ENCODE measurements at places on chromosomes 7 and 10. TPM values are rescaled to one million over a fixed set of nuclear protein-coding genes. Genes with fewer than 3 reads are reported as not detected.

- peak; percentile 54 for DNase-seq
Observed at GRCh38 chr10:132397036-132397541, at the start of gene PWWP2B. Gene PWWP2B (plus strand): TSS chr10:132397200. CDS start chr10:132397227, 27 bp downstream.

DNA sequence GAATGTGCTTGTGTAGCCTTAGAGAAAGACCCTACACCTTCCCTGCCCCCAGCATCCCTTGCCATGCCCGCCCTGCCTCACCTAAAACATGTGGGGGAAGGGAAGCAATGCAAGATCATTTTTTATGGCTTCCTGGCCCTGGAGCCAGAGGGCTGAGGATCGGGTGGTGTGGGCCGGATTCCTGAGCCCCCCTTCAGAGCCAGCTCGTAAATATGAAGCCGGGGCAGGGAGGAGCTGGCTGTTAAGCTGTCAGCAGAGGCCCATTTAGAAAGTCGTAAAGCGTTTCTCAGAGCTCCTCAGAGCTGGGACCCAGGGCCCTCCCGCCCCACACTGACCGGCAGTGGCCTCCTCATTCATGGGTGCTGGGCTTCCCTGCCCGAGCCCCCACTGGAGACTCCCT, 23.9 kb downstream of the UNC5B start:
- DNase-seq, result no peak

DNA sequence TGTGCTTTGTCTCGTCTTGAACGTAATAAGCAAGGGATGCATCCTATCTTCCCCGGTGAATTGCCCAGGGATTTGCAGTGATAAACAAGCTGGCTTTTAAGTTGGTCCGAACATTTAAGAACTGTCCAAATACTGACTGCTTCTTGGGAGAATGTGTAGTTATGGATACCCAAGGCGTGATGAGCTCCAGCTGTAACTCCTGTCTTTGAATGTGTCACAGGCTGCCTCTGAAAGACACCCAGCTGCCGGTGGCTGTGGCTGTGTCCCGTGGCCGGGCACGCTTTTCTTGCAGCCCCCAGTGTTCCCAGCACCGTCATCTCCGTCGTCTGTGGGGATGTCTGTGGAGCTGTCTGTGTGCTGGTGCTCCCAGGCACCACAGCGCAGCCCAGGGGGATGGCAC, 118.1 kb downstream of the GLRX3 start:
- DNase-seq, result peak; percentile 8

- no peak for DNase-seq
Observed at GRCh38 chr7:42156291-42156865, 80.6 kb downstream of the GLI3 start.

GRCh38 chr7:35003679-35004303, 33.5 kb downstream of the DPY19L1 start:
- DNase-seq, result no peak

DNA sequence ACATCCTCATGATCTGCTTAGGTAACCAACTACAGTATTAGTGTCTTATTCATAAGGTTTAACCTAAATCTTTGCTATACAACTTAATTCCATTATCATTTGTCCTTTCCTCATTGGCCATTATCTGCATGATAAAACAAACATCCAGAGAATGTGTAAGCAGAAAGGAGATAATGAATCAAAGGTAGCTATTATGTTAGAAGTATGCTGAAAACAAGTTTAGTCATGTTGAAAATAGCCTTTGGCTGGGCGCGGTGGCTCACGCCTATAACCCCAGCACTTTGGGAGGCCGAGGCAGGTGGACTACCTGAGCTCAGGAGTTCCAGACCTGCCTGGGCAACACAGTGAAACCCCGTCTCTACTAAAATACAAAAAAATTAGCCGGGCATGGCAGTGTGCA, 78.2 kb downstream of the NT5C2 start:
- no peak for DNase-seq

DNA sequence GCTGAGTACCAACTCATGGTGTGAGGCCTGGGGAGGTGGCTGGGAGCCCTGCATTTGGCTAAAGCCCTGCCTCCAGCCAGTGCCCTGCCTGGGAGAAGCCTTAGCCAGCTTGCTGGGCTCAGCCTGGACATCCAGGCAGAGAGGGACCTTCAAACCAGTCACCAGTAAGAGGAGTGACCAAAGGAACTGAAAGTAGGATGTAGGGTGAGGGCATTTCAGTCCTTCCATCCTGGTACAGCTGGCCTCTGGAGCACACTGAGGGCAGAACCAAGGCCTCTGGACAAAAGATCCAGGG, 124.8 kb downstream of the ADCY1 start:
- no peak for DNase-seq

DNA sequence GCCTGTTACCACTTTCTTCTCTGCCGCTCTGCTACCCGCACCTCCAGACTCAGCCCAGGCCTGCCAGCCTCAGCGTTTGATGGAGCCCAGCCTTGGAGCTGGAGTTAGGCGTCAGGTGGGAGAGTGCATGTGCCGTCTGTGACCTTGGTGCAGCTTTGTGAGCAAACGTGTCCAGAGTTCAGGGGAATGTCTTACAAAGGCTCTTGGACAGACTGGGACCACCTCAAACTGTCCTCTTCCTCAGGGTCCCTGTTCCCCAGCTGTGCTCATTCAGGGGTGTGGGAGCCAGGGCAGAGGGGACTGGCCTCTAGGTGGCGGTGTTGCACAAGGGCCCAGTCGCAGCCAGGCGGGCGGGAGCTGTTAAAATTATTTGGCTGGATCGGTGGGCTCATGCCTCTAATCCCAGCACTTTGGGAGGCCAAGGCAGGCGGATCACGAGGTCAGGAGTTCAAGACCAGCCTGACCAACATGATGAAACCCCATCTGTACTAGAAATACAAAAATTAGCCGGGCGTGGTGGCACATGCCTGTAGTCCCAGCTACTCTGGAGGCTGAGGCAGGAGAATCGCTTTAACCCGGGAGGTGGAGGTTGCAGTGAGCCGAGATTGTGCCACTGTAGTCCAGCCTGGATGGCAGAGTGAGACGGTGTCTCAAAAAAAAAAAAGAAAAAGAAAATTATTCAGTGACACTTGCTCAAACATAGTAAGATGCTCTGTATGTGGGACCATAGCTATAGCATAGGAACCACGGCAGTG, 89.2 kb downstream of the ADCY1 start:
- no peak for DNase-seq

DNA sequence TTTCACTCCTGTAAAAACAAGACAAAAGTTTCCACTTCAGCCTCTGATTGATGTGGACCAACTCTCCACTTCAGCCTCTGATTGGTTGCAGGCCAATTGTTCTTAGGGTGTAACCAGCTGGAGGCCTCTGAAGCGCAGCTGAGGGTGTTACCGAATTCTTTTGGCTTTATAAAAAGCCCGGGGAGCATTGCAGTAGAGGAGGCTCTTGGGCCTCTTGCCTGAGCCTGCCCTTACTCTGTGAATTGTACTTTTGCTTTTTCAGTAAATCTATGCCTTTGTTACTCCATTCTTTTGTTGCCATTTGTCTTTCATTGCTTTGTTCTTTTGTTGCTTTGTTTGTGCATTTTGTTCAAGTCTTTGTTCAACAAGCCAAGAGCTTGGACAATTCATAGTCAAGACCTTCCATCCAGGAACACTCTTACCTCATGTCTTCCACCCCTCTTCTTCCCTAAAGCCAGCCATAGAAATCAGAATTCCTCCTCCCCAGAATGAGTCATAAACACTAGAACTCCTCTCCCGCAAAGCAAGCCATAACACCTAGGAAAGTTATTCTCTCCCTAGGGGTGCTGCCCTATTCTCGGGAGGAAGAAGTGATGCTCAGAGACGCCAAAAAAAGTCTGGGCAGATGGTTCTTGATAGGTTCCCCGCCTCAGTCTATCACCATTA, 53.5 kb upstream of the ARMC3 start:
- DNase-seq, result no peak

DNA sequence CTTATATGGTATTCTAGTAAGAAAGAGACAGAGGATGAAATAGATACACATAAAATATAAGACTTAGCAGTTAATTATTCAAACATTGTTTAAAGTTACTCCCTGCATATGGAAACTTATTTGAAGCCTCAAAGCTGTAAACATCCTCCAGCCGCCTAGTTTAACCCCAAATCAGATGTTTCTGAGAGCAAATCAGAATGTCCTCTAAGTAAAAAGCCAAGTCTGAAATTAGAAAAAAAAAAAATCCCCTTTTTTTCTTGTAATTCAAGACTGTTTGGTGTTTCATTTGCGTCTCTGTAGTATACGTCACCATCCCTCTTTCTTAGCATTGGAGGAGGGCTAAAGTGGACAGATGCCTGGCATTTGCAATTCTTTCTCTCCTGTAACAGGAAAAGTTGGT, 46.4 kb downstream of the TMEM26 start:
- no peak for DNase-seq

GRCh38 chr7:2030475-2031450, 202.0 kb downstream of the MAD1L1 start:
- no peak for DNase-seq

DNA sequence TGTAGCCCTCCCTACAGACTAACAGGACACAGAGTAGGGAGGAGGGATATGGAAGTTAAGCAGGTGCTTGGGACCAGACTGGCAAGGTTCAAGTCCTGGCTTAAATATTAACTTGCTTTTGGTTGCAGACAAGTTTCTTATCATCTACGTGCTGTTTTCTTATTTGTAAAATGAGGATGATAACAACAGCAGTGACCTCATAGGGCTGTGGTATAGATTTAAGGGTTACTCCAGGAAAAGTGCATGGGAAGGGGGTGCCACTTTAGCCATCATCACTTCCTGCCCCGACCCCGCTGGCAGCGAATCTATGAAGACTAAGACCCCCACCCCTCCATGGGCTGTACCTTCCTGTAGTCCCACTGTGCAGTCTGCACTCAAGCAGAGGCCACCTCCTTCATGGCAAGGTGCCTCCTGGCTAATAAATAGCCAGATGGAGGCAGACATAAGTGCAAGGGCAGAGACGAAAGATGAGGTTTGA, 250.2 kb downstream of the COBL start:
- DNase-seq, result no peak

- no peak for DNase-seq
Observed at GRCh38 chr10:21746118-21746517, 212.1 kb downstream of the MLLT10 start.

- peak; percentile 5 for DNase-seq
Observed at GRCh38 chr10:96044736-96045135, 1.4 kb downstream of the CCNJ start.

- no peak for DNase-seq
Observed at GRCh38 chr7:7504910-7505704, 30.6 kb downstream of the COL28A1 start.

DNA sequence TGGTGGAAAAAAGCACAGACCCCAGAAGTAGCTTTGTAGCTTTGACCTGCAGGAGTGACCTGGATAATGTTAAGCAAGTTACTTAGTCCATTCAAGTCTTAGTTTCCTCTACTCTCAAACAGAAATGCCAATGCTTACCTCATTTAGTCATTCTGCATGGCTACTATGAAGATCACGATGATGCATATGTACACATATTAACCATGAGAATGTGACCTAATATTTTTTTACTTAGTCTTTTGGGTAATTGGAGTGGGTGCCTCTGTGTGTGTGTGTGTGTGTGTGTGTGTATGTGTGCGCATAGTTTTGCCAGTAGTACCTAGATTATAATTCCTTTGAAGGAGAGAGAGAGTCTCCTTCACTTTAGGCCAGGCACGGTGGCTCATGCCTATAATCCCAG, 95.8 kb downstream of the NRP1 start:
- DNase-seq, result no peak

The AKR1D1 gene
- not detected for polyA plus RNA-seq

The SLC13A1 gene
- not detected for polyA plus RNA-seq

The KIF20B gene
- 5.2 TPM for polyA plus RNA-seq

The DPYSL4 gene
- polyA plus RNA-seq, result 5.0 TPM

The TMED4 gene
- polyA plus RNA-seq, result 91.0 TPM

The UPK3BL2 gene
- polyA plus RNA-seq, result 18.4 TPM

The SPAM1 gene
- polyA plus RNA-seq, result not detected

The TMEM225B gene
- polyA plus RNA-seq, result 0.94 TPM

The ANXA8 gene
- polyA plus RNA-seq, result not detected
